Activated naive CD4-positive, alpha-beta T cell (primary cell): ENCODE measurements at places on chromosomes 3 and 15.

DNA sequence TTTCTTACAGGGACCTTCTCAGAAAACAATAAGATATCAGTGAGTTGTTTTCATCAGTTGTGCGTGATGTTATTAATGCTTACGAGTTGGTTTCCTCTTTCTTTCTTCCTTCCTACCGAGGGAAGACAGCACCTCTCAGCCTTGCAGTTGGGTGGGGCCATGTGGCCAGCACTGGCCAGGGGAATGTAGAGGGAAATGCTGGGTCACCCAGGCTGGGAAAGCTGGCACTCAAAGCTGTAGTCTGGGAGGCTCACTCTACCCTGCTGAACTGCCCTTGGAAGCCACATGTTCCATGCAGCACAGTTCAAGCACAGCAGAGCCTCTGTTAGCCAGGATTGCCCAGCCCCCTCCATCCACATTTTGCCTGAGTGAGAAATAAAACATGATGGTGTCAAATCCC is 10.1 kb upstream of the CHCHD6 start:
- DNase-seq, result no peak

- DNase-seq, result no peak
These were observed 5.6 kb downstream of the IGDCC3 start for GRCh38 chr15:65371976-65372786.

- DNase-seq, result no peak
These were observed 79.4 kb downstream of the OCA2 start for GRCh38 chr15:28019594-28020309.

DNA sequence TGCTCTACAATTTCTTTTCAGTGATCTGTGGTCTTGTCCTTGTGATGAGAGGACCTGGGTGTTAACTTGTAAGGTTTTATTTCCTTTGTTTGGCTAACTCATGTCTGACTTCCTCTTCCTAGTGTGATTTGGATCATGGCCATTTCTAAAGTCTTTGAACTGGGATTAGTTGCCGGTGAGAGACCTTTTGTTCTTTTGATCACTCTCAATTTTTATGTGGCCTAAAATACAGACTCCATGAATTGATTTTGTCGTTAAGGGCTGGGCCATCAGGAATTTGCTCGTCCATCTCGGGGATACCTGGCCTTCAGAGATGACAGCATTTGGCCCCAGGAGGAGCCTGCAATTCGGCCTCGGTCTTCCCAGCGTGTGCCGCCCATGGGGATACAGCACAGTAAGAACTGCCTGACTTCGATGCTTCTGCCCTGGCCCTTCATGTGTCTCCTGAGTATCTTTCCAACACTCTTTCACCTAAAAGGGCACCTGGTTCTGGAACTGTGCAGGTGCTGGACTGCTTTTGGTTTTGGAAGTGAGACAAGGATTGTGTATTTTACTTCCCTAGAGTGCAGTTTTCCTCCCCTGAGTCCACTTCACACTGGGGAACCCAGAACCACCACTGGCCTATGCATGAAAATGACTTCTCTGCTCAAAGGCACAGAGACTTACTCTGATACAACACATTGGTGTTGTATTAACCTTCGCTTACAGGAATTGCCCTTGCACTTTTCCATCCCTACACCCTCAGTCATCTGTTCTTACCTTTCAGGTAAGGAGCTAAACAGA is 13.1 kb upstream of the LRRC2 start:
- DNase-seq, result no peak

GRCh38 chr3:87053553-87053952 is 62.6 kb upstream of the VGLL3 start:
- no peak for DNase-seq

GRCh38 chr15:41511899-41512369 is 1.7 kb downstream of the LTK start:
- DNase-seq, result no peak

GRCh38 chr3:119700269-119700919 is 2.4 kb upstream of the CFAP91 start:
- no peak for DNase-seq

DNA sequence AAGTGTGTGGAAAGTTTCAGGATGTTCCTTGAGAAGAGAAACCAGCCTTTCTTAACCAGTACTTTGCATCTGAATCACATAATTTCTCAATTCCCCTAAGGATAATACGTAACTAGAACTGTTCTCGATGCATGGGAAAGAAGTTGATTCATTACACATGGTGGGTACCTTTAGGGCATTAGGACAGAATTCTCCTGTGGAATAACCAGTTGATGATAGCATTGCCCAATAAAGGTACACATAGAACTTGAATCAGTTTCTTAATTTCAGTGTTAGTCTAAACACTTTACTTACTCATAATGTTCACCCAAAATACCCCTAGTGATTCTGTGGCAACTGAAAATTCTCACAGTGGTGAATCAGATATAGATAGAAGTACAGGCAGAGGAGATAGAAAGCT is 1030.9 kb downstream of the ROBO1 start:
- DNase-seq, result no peak

DNA sequence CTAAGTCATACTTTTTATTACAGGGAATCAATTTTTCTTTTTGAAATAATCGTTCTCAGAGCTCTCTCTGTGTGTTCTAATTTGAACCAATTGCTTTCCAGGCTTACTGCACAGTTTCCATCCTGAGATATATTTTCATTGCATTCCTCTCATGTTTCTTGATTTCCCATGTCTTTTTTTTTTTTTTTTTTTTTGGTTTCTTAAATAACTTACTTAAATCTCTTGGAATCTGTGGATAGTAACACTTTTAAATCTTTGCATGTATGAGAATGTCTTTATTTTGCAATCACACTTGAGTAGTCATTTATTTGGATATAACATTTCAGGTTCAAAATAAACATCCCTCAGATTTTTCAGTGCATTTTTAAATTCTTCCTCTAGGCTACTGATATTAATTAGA is 14.5 kb upstream of the ABTB1 start:
- DNase-seq, result no peak

- no peak for DNase-seq
These were observed 204.4 kb downstream of the RYR3 start for GRCh38 chr15:33515121-33515520.

- DNase-seq, result no peak
These were observed 25.6 kb downstream of the CEP63 start for GRCh38 chr3:134511500-134511899.

GRCh38 chr3:26556637-26557036 is 65.9 kb upstream of the LRRC3B start:
- DNase-seq, result no peak

- no peak for DNase-seq
These were observed 774.3 kb upstream of the NR2F2 start for GRCh38 chr15:95556225-95556624.

DNA sequence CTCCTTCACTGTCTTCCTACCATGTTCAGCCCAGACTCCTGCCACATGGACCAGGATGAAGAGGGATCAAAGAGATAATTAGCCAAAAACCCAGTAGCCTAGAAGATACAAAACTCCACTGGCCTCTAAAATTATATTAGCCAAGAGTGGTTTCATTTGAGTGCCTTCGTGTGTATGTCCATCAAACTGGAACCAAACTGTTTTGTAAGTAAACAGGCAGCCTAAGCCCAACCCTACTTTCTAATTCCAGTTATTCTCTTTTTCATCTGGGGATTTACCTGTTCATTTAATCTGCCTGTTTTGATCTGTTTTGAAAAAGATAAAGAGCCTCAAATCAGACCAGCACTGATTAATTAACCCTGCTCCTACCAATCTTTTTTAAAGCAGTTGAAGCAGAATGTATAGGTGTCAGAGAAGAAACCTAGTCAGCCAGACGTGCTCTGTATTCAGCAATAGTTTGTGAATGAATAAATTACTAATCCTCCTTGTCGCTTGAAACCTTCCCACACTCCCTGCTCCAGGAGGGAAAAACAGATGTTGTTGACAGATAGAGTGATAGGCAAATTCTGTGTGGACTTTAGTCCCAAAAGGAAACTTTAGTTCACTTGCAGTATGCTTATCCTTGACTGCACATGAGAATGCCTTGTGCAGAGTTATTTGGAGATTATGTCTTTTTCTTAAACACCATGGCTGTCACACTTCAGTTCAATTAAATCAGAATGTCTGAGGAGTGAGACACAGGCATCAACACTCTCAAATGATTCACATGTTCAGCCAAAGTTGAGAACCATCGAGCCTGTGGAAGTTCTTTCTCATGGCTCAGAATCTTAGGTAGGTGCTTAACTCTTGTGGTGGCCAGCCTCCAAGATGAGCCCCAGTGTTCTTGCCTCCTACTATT is 55.5 kb upstream of the ZBED2 start:
- DNase-seq, result no peak

GRCh38 chr15:33693166-33693800 is 275.0 kb upstream of the CHRM5 start:
- no peak for DNase-seq

DNA sequence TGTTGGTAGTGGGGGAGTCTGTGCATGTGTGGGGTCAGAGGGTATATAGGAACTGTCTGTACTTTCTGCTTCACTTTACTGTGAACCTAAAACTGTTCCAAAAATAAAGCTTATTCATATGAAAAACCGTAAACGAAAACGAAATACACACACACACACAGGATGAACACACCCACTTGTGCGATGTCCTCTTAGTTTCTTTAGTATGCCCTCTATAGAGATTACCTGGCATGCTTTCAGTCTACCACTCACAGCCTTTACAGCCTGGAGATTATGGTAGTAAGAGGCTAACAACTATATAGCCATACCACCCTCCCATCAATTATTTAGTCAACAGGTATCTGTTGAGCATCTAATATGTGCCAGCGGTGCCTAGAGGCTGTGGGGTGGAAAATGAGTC is 60.0 kb upstream of the UBE3A start:
- DNase-seq, result no peak

DNA sequence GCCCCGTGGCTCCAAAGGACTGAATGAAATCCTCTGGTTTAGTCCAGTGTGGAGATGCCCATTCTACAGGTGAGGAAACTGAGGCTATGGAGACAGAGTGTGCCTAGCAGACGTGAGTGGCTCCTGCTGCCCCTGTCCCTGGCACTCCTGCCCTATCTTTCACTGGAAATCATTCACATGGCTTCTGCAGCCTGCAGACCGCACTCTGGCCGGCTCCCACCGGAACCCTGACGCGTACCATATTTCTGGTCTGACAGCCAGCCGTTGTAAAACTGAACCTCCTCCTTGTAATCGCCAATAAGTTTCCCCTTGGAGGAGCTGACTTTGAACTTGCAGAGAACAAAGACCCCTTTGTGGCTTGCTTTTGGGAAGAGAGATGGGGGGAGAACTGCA is 136.5 kb downstream of the CHSY1 start:
- no peak for DNase-seq

DNA sequence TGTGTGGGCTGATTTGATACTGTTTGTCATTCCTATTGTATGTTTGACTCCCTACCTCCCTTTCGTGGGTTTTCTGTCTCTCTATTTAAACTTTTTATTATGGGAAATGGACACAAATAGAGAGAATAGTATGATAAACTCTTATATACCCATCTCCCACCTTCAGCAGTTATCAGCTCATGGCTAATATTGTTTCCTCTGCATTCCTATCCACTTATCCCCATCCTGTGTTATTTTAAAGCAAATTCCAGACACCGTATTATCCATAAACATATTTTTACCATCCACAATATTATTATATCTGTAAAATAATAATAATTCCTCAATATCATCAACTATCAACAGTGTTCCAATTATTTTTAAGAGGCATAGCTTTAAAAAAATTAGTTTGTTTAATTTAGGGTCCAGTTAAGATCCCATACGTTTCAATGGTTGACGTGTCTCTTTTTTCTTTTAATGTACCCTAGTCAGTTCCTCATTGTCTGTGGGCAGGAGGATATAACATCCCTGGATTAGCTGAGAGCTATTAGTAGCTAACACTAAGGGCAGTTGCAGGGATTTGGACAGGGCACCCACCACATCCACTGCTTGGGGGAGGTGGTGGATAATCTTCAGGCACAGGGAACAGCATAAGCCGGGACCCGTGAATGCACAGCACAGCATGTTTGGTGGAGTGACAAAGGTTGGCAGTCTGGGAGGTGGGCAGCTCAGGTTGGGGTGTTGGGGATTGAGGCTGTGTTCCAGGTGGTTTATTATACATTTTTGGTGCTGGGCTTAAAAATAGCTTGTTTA is 23.5 kb downstream of the PLCL2 start:
- no peak for DNase-seq

DNA sequence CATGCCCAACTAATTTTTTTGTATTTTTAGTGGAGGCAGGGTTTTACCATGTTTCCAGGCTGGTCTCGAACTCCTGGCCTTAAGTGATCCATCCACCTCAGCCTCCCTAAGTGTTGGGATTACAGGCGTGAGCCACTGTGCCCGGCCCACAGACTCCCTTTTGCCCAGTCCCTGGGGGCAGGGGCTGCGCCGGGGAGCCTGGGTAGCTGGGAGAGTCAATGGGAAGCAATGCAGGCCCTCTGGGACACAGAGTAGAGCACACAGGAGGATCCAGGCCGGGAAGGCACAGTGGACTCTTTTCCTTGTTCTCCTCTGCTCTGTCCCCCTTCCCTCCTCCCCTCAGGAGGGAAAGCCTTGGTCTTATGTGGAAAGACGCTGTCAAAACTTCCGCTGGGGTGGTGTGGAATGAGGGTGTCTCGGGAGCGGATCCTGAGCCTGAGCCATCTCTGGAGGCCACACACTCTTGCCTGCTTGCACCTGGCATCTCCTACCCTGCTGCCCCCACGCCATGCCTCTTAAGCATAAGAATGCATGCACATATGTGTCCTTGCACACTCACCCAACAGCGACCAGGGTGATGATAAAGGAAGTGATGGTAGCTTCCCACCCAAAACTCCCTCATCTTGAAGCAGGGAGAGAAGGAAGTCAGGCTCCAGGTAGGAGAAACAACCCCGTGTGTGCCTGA is 11.9 kb upstream of the PRKCD start:
- DNase-seq, result no peak

DNA sequence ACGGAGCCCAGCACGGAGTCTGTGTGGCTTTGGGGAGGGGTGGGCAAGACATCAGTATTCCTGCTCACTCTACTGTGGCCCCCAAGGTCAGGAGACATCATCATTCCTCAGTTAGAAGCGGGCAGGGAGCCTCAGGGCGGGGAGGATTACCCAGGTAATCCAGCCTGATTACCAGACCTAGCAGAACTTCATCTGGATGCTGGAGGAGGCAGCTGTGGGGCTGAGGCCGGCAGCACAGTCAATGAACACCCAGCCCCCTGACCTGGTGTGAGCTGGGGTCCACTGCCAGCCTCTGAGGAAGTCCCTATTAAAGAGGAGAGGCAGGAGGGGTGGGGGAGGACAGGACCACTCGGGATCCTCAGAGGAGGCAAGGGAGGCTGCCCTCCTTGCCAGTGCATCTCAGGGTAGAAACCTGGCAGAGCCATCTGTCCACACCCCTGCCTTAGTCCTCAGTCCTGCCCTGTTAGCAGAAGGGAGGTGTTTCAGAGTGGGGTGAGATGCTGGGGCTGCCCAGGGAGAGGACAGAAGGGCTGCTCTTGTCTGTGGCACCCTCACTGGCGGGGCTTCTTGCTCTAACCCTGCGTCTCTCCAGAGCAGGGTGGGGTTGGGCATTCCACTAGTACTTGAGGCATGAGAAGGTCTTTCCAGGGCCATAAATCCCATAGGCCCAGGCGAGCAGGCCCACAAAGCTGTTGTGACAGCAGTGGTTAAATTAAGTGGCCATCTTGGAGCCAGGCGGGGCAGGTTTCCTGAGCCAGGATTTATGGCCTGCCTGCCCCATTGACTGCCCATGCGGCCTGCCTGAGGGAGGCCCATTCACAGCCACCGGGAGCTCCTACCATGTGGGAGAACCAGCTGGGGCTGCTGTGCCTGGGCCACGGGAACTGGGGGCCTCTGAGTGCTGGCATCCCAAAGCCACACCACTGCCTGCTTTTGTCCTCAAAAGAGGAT is 82.1 kb downstream of the LINGO1 start:
- no peak for DNase-seq
